ENCODE measurements at places on chromosomes 7 and 10. TPM values are rescaled to one million over a fixed set of nuclear protein-coding genes. Genes with fewer than 3 reads are reported as not detected.

- no peak for DNase-seq
- H3K4me3 ChIP-seq: no peak overlapping the region
- H3K4me1 ChIP-seq: peaks cover 78% of the 10 kb centered on the region
- H3K36me3 ChIP-seq: peaks cover 43% of the 10 kb centered on the region
- peaks cover 8% of the 10 kb centered on the region for H3K27me3 ChIP-seq
Observed at GRCh38 chr7:131498237-131498885, 58.1 kb downstream of the PODXL start.

- H3K27me3 ChIP-seq: no peaks in the 10 kb centered on the region
- no peaks in the 10 kb centered on the region for H3K4me1 ChIP-seq
- no peaks in the 10 kb centered on the region for H3K36me3 ChIP-seq
- H3K27ac ChIP-seq: no peak overlapping the region
- no peak overlapping the region for H3K4me3 ChIP-seq
Observed at GRCh38 chr7:106737202-106737562, 76.2 kb upstream of the CCDC71L start.

DNA sequence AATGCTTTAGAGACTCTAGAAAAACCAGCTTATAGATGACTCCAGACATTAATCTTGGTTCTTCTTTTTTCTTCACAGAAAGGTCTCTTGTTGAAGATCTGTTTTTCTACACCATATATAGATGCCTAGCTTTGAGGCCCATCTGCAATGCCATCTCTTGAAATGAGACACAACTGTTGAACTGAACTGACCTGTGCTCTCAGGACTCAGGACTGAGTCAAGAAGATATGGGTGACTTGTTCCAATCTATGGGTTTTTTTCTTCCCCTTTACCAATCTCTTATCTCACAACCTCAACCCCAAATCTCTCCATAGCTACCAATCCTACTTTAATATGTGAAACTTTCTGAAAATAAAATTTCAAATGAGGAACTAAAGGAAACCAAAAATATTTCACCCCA, 194.7 kb downstream of the SNX13 start:
- DNase-seq: no peak
- H3K4me1 ChIP-seq: no peaks in the 10 kb centered on the region
- H3K27ac ChIP-seq: no peak overlapping the region
- H3K4me3 ChIP-seq: no peak overlapping the region
- no peaks in the 10 kb centered on the region for H3K27me3 ChIP-seq

The NEUROD6 gene
- not detected for total RNA-seq

DNA sequence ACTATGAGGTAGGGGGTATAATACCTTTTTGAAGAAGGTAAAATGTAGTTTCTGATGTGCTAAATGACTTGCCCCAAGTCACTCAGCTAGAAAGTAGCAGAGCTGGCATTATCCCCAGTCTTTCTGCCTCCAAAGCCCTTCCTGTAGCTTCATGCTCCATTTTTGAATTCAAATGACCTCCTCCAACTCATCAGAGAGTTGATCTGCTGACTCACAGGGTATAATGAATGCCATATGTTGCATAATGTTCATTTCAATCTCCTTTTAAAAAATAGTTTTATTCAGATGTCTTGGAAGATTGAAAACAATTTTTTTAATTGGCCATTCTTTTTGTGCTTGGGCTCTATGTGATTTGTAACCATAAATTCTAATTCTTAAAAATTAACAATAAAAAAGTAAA, 272.8 kb upstream of the IMMP2L start:
- peaks cover 4% of the 10 kb centered on the region for H3K4me1 ChIP-seq
- peaks cover 3% of the 10 kb centered on the region for H3K27me3 ChIP-seq
- peaks cover 31% of the 10 kb centered on the region for H3K36me3 ChIP-seq
